ENCODE measurements at places on chromosomes 13 and 19. TPM values are rescaled to one million over a fixed set of nuclear protein-coding genes. Genes with fewer than 3 reads are reported as not detected.

LGALS7B gene
- total RNA-seq, result not detected

FLT3LG gene
- total RNA-seq, result 423 TPM

ZNF525 gene
- 20.0 TPM for total RNA-seq

NFKBIB gene
- total RNA-seq, result 27.5 TPM

PSG6 gene
- total RNA-seq, result not detected

TSC22D1 gene
- total RNA-seq, result 13.4 TPM

FLT1 gene
- 1.4 TPM for total RNA-seq

FPR3 gene
- total RNA-seq, result not detected

GTF2F1 gene
- 67.1 TPM for total RNA-seq
